Breast epithelium (tissue), 4 donors: ENCODE measurements at places on chromosomes 4 and X.

GRCh38 chrX:140949233-140949632, 53.2 kb upstream of the SPANXB1 start:
- DNase-seq, result no peak

GRCh38 chr4:42490015-42490414, 92.7 kb downstream of the SHISA3 start:
- no peak for DNase-seq

GRCh38 chrX:118208481-118208880, 91.9 kb upstream of the KLHL13 start:
- no peak for DNase-seq

- no peak for DNase-seq
These were observed 76.9 kb downstream of the PAQR3 start for GRCh38 chr4:78862314-78862737.

DNA sequence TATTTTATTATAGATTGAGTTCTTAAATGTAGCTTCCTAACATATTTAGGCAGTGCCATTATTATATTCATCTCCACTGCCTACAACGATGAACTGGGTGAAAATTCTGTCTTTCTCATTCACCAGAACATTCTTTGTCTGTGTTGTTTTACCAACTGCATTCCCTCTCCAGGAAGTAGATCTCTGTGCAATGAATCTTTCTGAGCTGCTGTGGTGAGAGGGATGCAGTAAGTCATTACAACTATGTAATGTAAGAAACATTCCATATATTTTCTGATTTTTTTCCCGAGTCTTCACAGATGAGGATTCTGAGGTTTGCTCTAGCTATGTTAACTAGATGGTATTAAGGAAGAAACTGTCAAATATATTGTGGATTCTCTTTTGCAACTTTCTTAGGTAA, 811.9 kb upstream of the PCDH7 start:
- no peak for DNase-seq

DNA sequence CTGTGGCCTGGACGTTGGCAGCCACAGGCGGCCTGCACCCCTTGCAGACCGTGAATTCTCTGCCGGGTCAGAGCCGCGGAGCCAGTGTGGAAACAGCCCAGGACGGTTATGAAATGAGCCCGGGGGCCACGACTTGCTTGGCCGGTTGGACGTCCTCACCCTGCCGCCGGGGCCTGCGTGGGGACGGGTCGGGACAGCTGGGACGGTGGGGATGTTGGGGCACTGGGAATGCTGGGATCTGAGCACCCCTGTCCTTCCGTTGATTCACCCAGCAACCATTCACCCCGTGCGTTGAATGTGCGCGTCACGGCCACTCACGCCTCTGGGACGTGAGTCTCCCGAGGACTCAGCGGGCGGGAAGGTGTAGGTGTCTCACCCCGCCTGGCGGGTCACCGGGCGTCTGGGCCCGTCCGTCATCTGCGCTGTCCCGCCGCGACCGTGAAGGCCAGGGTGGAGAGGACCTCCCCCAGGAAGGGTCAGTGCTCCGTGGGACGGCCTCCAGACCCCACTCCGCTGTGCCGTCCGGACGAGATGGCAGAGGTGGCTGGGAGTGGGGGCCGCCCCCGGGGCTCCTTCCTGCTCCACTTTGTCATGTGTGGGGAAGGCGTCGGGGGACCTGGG, 4.5 kb upstream of the PLCXD1 start:
- peak; percentile 74 for DNase-seq

- no peak for DNase-seq
These were observed 123.0 kb downstream of the RASGEF1B start for GRCh38 chr4:81348778-81349094.

DNA sequence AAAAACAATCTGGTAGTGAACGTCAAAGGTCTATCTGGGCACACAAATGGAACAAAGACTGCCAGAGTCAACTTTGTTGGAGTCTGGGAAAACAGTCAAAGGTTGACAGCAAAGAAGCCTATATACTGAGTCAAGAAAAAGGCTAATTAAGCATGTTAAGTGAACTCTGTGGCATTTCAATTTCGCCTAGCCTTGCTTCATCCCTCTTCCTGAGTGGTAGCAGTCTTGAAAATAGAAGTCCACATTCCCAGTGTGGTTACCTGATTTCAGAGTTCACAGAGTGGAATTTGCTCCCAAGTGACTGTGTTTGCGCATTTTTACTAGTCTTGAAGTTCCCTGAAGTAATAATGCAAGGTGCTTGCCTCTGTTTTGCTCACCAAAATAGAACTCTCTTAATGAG, 760.0 kb downstream of the FSTL5 start:
- no peak for DNase-seq

DNA sequence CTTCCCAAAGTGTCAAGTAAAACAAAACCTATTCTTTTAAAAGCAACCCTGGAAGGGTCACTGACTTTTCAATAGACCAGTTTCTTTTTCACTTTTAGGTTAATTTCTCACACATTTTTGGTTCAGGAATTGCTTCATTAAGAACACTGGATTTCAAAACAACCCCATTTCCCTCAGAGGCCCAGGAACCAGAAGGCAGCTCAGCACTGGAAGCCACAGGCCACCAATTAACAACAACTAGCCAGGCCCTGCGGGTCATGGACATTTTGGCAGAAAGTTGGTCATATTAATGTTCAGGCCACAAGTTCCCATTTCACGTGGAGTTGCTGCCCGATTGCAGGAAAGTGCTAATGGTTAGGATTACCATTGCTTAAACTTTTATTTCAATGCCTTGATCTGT, 39.8 kb downstream of the HAND2 start:
- DNase-seq, result no peak

GRCh38 chrX:111095974-111096895, at the start of gene PAK3:
Gene PAK3, plus strand, starts transcription at chrX:111096191. Its CDS starts 26,913 bp downstream, at chrX:111123104.
- no peak for DNase-seq

DNA sequence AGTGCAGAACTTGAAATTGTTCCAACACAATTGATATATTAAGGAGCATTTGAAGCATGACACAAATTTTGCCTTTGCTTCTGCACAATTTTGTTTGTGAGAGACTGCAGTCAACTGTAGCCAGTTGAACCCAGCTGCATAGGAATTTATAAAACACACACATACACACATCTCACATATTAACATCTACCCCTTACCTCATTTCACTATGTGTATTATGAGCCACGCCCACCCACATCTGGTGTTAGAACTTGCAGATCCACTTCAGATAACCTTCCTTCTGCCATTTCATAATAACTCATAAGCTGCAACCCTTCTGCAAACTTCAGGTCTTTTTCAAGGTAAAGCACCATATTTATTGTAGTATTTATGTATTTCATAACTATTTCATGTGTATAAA, 188.1 kb upstream of the WDFY3 start:
- no peak for DNase-seq

- no peak for DNase-seq
These were observed 464.9 kb downstream of the SMARCA1 start for GRCh38 chrX:129058405-129058804.

GRCh38 chr4:184792334-184792733, 33.4 kb downstream of the ACSL1 start:
- DNase-seq, result no peak
